ENCODE measurements at places on chromosomes 1 and 21.

DNA sequence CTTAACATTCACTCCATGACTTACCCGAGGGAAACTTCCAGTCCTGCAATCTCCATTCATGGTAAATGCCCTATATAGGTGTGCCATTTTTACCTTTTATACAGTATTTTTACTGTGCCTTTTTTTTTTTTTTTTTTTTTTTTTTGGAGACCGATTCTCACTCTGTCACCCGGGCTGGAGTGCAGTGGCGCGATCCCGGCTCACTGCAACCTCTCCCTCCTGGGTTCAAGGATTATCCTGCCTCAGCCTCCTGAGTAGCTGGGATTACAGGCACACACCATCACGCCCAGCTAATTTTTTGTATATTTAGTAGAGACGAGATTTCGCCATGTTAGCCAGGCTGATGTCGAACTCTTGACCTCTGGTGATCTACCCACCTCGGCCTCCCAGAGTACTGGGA lies 124.4 kb upstream of the PLPPR4 start:
- no peak for DNase-seq
- H3K4me3 ChIP-seq, result no peak overlapping the region
- H3K4me1 ChIP-seq, result no peaks in the 10 kb centered on the region
- no peak overlapping the region for H3K27ac ChIP-seq

GRCh38 chr1:24411963-24412362 lies 1.6 kb downstream of the STPG1 start:
- no peak for DNase-seq
- H3K4me3 ChIP-seq, result no peak overlapping the region
- H3K4me1 ChIP-seq, result no peaks in the 10 kb centered on the region
- H3K27me3 ChIP-seq, result no peaks in the 10 kb centered on the region

GRCh38 chr1:206761159-206761768 lies 9.3 kb upstream of the IL19 start:
- no peak overlapping the region for H3K4me3 ChIP-seq
- DNase-seq, result no peak
- H3K27me3 ChIP-seq, result no peaks in the 10 kb centered on the region
- H3K4me1 ChIP-seq, result no peaks in the 10 kb centered on the region
- H3K36me3 ChIP-seq, result no peaks in the 10 kb centered on the region

- H3K27ac ChIP-seq, result no peak overlapping the region
- H3K36me3 ChIP-seq, result no peaks in the 10 kb centered on the region
- H3K4me1 ChIP-seq, result no peaks in the 10 kb centered on the region
- no peaks in the 10 kb centered on the region for H3K27me3 ChIP-seq
- DNase-seq, result no peak
These were observed 325.0 kb upstream of the ESRRG start for GRCh38 chr1:217048104-217048707.

- H3K4me3 ChIP-seq, result no peak overlapping the region
- DNase-seq, result no peak
- no peaks in the 10 kb centered on the region for H3K4me1 ChIP-seq
- no peaks in the 10 kb centered on the region for H3K27me3 ChIP-seq
- H3K27ac ChIP-seq, result no peak overlapping the region
- H3K36me3 ChIP-seq, result no peaks in the 10 kb centered on the region
These were observed 22.4 kb upstream of the COL6A1 start for GRCh38 chr21:45959182-45959581.

DNA sequence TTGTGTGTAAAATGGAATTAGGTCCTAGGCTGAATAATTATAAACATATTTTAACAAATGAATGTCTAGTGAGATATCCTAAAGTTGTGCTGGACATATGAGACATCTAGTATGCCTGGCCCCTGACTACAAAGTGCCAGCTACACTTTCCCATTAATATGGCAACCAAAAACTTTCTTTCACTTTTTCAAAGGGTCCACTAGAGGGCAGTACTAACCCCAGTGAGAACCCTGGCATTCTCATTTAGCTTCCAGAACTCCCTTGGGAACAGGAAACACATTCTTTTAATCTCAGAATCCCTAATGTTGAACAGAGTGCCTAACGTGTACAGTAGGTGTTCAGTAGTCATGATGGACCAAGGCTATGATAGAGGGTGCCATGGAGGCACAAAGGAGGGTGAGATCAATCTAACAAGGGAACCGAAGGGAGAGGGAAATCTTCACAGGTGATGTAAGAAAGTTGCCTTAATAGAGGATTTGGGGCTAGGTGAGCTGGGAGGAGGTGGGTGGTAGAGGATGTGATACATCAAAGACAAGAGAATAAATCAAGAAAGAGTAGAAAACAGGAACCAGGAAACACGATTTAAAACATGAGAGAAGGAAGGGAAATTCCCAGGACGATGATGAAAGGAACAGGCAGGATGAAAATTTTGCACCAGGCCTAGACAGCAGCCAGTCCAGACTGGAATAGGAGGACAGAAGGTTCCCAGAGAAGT lies 41.6 kb downstream of the NSL1 start:
- H3K27ac ChIP-seq, result no peak overlapping the region
- H3K4me3 ChIP-seq, result no peak overlapping the region
- no peaks in the 10 kb centered on the region for H3K27me3 ChIP-seq
- peak; percentile 55 for DNase-seq

DNA sequence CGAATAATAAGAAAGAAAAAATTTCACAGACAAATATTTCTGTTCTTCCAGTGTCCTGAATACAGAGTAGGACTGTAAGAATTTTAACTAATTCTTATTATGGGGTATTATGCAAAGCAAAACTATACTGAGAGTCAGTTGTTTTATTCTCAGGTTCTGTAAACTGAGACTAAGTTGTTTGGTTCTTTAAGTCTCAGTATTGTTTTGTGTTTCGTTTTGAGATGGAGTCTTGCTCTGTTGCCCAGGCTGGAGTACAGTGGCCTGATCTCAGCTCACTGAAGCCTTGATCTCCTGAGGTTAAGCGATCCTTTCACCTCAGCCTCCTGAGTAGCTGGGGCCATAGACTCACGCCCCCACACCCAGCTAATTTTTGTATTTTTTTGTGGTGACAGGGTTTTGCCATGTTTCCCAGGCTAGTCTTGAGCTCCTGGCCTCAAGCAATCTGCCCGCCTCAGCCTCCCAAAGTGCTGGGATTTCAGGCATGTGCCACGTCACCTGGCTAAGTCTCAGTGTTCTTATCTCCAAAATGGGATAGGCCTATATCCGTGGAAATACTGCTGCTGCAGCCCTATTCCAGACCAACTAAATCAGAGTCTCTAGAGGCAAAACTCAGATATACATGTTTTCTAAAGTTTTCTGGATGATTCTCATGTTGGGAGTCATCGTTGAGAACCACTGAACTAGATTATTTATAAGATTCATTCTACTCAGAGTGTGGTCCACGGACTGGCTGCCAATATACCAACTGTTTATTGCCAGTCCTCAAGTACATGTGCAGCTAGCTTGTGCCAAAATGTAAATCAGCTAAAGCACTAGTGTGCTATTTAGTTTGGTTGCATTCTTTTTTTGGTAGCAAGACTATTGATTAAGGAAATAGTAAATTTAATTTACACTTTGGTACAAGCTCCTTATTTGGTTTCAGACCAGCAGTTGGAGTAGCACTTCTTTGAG lies 116.6 kb downstream of the HS2ST1 start:
- no peaks in the 10 kb centered on the region for H3K27me3 ChIP-seq
- no peak overlapping the region for H3K4me3 ChIP-seq
- no peaks in the 10 kb centered on the region for H3K36me3 ChIP-seq
- no peak overlapping the region for H3K27ac ChIP-seq
- H3K4me1 ChIP-seq, result no peaks in the 10 kb centered on the region

DNA sequence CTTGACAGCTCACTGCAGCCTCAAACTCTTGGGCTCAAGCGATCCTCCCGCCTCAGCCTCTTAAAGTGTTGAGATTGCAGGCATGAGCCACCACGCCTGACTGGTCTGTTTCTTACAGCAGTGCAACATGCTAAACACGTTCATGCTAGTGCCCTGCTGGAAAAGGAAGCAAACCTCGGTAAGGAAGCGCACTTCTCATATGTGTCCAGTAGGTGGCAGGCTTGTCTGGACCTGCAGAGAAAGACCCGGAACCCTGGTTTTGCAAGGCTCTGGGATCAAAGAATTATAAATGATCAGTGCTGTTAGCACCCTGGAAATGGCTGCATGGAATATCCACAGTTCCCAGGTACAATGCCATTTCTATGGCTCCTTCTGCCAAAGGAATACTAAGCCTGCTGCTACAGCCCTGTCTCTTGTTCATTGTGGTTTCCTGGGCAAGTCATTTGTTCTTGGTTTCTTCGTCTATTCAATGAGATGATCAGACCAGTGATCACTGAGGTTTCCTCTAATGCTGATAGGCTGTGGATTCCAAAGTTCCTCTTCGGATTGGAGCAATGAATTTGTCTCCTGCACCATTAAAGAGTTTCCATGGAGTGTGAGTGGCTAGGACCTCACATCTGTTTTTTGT lies 15.9 kb downstream of the RNU5D-1 start:
- H3K27ac ChIP-seq, result no peak overlapping the region
- DNase-seq, result peak; percentile 61
- H3K36me3 ChIP-seq, result no peaks in the 10 kb centered on the region
- H3K27me3 ChIP-seq, result no peaks in the 10 kb centered on the region
- no peak overlapping the region for H3K4me3 ChIP-seq

DNA sequence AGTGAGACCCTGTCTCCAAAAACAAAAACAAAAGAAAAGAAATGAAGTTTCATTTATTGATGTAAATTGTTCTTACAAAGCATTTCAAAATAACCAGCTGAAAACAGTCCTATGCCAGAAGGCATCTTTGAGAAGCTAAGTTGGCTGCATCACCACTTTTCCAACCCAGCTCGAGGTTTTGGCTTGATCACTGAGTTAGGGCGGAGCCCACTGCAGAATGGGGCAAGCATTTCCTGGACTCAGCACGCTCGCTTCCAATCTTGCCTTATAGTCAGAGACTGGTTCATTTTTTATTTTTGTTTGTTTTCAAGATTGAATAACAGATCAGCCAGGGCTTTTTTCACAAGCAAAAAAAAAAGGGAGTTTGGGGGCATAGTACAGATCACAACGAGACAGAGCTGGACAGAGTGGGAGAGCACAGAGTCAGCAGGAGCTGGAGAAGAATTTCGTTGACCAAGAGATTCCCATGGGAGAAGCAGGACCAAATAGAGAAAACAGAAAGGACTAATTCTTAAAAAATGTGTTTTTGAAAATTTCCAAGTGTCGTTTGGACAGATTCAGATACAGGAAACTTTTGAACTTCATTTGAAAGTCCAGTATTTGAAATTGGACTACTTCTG lies 23.5 kb upstream of the COL6A1 start:
- no peaks in the 10 kb centered on the region for H3K27me3 ChIP-seq
- no peak overlapping the region for H3K27ac ChIP-seq
- no peak for DNase-seq
- no peak overlapping the region for H3K4me3 ChIP-seq
- no peaks in the 10 kb centered on the region for H3K4me1 ChIP-seq

- no peaks in the 10 kb centered on the region for H3K27me3 ChIP-seq
- H3K36me3 ChIP-seq, result peaks cover 46% of the 10 kb centered on the region
- no peak for DNase-seq
- no peak overlapping the region for H3K4me3 ChIP-seq
These were observed 24.1 kb downstream of the A3GALT2 start for GRCh38 chr1:33296824-33297223.

DNA sequence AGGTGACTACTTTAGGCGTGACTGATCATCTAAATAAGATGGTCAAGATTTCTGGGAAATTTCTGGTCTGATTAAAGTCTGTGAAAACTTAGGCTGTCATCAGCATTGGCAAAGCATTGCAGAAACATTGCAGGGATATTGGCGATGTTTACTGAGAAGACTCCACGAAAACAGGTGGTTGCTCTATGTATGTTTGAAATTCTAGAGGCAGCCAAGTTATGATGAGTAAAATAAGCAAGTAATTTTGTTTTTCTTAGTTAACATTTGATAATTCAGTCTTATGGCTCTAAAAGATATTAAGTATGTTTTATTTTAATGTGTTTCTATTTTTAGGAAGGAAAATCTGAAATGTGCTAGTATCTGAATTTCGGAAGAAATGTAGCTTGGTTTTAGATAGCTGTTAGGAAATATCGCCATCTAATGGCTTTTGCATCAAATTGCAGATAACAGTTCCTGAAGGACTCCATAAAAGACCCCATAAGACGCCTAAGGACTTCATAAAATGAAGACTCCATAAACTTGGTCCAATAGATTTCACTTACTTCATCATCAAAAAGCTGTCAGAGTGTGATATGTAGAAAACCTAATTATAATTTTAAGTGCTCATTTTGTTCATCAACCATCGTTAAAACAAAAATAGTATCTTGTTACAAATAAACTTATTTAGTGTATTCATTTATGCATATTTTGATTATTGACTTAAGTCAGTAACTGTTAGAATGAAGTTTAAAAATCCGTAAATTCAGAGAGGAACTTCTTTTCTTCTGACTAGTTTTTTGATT lies 344.6 kb downstream of the RYR2 start:
- H3K4me1 ChIP-seq, result no peaks in the 10 kb centered on the region
- peak; percentile 6 for DNase-seq
- H3K4me3 ChIP-seq, result no peak overlapping the region
- no peaks in the 10 kb centered on the region for H3K36me3 ChIP-seq
- no peak overlapping the region for H3K27ac ChIP-seq

DNA sequence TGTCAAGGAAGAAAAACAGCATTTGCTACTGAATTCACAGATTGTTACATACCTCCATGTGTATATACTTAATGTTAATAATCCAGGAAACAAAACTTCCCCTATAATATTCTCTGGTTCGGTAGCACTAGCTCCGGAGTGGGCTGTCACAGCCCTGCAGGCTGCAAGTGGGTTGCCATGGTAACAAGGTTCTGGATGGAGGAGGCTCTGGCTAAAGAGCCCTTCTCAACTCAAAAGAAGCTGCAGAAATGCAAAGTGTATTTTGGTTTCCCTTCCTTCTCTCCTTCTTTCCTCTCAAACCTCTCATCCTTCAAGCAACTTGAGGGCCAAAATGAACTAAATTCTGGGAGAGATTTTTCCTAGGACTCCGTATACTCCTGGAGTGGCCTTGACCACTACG lies 45.2 kb downstream of the ASTN1 start:
- DNase-seq, result no peak
- no peaks in the 10 kb centered on the region for H3K4me1 ChIP-seq
- no peaks in the 10 kb centered on the region for H3K27me3 ChIP-seq
- H3K36me3 ChIP-seq, result no peaks in the 10 kb centered on the region

DNA sequence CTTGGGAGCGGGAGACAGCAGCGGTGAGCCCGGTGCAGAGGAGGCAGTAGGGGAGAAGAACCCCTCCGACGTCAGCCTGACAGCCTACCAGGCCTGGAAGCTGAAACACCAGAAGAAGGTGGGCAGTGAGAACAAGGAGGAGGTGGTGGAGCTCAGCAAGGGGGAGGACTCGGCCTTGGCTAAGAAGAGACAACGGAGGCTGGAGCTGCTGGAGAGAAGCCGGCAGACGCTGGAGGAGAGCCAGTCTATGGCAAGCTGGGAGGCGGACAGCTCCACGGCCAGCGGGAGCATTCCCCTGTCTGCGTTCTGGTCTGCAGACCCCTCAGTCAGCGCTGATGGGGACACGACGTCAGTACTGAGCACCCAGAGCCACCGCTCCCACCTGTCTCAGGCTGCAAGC lies 32.9 kb downstream of the STYXL2 start:
- no peaks in the 10 kb centered on the region for H3K27me3 ChIP-seq
- no peak overlapping the region for H3K4me3 ChIP-seq
- no peaks in the 10 kb centered on the region for H3K4me1 ChIP-seq

GRCh38 chr1:57839526-57839925 lies 415.7 kb upstream of the DAB1 start:
- no peaks in the 10 kb centered on the region for H3K36me3 ChIP-seq
- no peak overlapping the region for H3K27ac ChIP-seq
- no peak for DNase-seq
- no peaks in the 10 kb centered on the region for H3K27me3 ChIP-seq
- no peak overlapping the region for H3K4me3 ChIP-seq

Data from neuronal stem cell (in vitro differentiated cells).